A549 (cell line): ENCODE measurements at places on chromosomes 2 and 18. TPM values are rescaled to one million over a fixed set of nuclear protein-coding genes. Genes with fewer than 3 reads are reported as not detected.

DNA sequence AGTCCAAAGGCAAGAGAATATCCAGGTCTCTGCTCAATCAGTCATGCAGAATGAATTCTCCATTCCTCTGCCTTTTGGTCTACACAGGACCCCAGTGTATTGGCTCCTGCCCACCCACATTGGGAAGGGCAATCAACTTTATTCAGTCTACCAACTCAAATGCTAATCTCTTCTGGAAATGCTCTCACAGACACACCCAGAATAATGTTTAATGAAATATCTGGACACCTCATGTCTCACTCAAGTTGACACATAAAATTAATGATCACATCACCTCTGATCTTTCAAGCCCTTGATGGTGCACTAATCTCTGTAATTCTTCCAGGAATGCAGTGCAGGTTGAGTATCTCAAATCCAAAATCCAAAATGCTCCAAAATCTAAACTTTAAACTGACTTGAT, 315.6 kb downstream of the HRH4 start:
- DNase-seq: no peak

DNA sequence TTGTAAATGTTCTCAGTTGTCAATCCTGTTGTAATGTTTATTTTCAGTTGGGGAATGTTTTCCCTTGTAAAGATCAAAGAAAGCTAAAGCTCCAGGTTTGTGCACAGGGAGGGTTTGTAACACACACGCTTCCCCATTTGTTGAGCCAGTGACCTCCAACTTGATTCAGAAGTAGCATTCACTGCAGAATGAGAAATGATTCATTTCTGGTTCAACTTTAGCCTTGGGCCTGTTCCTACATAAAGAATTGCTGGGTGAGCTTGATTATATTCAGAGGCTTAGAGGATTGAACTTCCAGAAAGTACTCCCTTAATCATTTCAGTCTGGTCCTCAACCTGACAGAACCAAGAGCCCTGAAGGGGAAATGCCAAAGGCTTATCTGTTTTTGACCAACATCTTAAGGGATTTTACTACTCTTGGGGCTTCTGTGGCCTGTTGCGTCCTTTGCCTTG, 70.6 kb upstream of the CAVIN2 start:
- DNase-seq: no peak

DNA sequence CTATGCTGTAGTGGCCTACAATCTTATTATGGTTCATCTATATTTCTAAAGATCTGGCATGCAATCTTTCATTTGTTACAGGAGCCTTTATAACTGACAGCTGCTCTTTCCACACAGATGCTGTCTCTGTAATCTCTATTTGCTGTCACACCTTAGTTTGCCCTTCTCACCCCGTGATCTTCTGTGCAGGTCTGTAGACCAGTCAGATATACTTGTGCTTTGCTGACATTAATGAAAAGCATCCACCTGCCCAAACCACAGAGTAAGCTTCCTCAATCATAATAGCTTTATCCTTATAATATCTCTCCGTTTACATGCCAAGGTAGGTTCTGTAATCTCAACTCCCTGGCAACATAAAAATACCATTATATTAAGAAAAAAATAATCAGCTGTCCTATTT, 122.4 kb downstream of the GRB14 start:
- DNase-seq: no peak

Gene FOXI3
- not detected in 3 replicates for polyA plus RNA-seq

Gene SP5
- not detected in 3 replicates for polyA plus RNA-seq
